ENCODE measurements at places on chromosomes 11 and 22.

GRCh38 chr11:119982517-119983239 is 155.2 kb downstream of the TRIM29 start:
- DNase-seq, result no peak
- H3K27me3 ChIP-seq, result peaks cover 9% of the 10 kb centered on the region
- no peak overlapping the region for H3K27ac ChIP-seq
- H3K4me1 ChIP-seq, result no peaks in the 10 kb centered on the region

DNA sequence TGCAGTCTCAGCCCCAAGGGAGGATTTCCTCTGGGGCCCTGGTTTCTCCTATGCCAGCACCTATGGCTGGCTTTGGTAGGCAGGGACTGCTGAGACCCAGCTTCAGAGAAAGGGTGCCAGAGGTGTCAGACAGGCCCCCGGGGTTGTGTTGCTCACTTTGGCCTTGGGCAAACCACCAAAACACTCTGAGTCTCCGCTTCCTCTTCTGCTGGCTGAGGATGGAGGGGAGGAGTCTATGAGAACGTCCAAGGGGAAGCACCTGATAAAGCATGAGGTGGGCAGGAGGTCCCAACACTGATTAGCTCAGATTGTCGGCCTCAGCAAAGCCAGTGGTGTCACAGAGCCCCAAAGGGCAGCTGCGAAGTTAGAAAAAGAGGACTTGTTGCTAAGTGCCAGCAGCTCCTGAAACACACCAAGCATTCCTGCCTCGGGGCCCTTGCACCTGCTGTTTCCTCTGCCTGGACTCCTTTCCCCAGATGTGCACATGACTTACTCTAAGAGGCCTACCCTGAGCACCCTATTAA is 10.5 kb downstream of the SMTNL1 start:
- H3K4me3 ChIP-seq, result no peak overlapping the region
- DNase-seq, result no peak
- peaks cover 2% of the 10 kb centered on the region for H3K4me1 ChIP-seq
- H3K27me3 ChIP-seq, result no peaks in the 10 kb centered on the region

- no peaks in the 10 kb centered on the region for H3K27me3 ChIP-seq
- DNase-seq, result peak; percentile 2
- H3K36me3 ChIP-seq, result peaks cover 31% of the 10 kb centered on the region
- no peaks in the 10 kb centered on the region for H3K4me1 ChIP-seq
- no peak overlapping the region for H3K4me3 ChIP-seq
Observed at GRCh38 chr11:6586434-6587359, 16.7 kb downstream of the RRP8 start.

DNA sequence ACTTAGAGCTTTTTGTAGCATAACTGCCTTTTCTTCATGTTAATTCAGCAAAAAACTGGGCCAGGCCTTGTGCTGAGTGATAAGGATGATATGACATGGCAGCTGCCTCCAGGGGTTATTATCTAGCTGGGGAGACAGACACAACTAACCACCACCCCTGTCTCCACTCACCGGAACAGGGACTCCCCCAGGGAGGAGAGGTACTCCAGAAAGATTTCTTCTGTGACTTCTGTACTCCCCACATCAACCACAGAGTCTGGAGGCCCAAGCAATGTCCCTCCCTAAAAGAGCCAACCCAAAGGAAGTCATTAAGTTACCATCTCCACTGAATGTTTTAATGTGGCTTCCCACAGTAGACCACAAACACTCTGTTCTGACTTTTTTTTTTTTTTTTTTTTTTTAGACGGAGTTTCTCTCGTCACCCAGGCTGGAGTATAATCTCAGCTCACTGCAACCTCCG is 14.3 kb upstream of the PMM1 start:
- DNase-seq, result peak; percentile 82
- H3K4me3 ChIP-seq, result peak overlapping the region; percentile 16
- H3K4me1 ChIP-seq, result peaks cover 28% of the 10 kb centered on the region
- peaks cover 71% of the 10 kb centered on the region for H3K36me3 ChIP-seq

DNA sequence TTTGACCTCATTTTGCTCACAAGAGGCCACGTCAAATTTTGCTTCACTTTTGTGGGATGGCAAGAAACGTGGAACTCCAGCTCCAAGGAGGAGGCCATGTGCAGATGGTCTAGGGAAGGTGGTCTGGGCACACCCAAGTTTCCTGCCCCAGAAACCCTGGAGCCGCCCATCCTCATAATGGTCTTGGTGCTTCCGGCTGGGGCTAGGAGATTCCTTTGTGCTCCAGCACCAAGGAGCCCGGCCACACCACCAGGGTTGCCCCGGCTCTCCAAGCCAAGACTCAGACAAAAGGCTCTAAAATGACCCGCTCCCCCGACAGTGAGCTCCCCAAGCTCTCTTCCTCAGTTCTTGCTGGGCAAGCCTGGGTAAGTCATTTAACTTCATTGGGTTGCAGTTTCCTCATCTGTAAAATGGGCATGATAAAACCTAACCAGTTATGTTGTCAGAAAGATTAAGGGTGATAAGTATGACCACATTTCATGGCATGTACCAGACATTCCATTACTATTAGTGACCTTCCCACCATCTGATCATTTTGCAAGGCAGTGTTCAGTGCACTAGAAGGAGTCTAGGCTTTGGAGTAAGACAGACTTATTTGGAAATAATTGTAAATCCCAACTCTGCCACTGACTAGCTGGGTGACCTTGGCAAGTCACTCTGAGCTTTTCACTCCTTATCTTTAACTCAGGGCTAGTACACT is 23.3 kb downstream of the DKK3 start:
- H3K27me3 ChIP-seq, result peaks cover 3% of the 10 kb centered on the region
- no peak overlapping the region for H3K4me3 ChIP-seq
- no peaks in the 10 kb centered on the region for H3K36me3 ChIP-seq
- peaks cover 2% of the 10 kb centered on the region for H3K4me1 ChIP-seq

DNA sequence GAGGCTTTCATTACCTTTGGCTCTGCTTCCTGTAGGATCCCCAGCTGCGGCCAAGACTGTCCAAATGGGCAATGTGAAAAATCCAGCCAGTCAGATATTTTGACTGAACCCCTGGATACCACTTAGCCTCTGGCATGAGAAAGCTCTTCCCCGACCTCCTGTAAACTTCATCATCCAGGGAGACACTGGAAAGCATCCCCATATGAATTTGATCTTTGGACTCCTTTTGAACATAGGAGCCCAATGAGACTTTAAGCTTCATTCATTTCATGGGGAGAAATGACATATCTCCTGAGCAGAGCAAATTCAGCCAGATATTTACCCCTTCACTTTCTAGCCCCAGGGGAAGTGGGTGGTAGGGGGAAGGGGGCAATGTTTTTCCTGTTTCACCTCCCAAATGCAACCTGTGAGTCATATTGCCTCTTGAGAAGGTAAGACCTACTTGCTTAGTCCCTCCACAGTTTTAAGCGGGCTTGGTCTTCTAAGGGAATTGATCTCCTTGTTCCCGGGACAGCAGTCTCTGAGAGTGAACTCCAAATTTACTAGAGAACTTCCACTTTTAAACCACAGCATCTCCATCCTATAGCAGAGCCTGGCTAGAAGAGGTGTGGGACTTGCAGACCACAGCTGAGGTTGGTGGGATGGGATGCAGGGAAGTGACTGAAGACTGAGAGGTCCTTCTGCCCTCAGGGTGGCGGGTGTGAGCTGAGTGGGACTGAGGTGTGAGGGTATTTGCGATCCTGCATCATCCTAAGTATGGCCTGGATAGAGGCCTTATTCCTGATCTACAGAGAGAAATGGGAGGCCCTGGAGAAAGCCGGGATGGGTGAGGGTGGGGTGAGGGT is 20.3 kb upstream of the POU2AF1 start:
- no peak overlapping the region for H3K27ac ChIP-seq
- H3K4me1 ChIP-seq, result peaks cover 8% of the 10 kb centered on the region
- no peaks in the 10 kb centered on the region for H3K27me3 ChIP-seq
- DNase-seq, result no peak

GRCh38 chr11:70421123-70421522 is 22.8 kb downstream of the CTTN start:
- H3K27ac ChIP-seq, result no peak overlapping the region
- peaks cover 2% of the 10 kb centered on the region for H3K4me1 ChIP-seq
- DNase-seq, result no peak
- no peaks in the 10 kb centered on the region for H3K27me3 ChIP-seq

GRCh38 chr22:39618996-39619530 is 48.5 kb downstream of the CACNA1I start:
- H3K36me3 ChIP-seq, result no peaks in the 10 kb centered on the region
- H3K4me3 ChIP-seq, result no peak overlapping the region
- peaks cover 6% of the 10 kb centered on the region for H3K4me1 ChIP-seq
- H3K27me3 ChIP-seq, result peaks cover 10% of the 10 kb centered on the region

- H3K27ac ChIP-seq, result no peak overlapping the region
- no peak for DNase-seq
- no peaks in the 10 kb centered on the region for H3K4me1 ChIP-seq
- no peaks in the 10 kb centered on the region for H3K27me3 ChIP-seq
Observed at GRCh38 chr11:64131683-64132190, 34.2 kb downstream of the MACROD1 start.

DNA sequence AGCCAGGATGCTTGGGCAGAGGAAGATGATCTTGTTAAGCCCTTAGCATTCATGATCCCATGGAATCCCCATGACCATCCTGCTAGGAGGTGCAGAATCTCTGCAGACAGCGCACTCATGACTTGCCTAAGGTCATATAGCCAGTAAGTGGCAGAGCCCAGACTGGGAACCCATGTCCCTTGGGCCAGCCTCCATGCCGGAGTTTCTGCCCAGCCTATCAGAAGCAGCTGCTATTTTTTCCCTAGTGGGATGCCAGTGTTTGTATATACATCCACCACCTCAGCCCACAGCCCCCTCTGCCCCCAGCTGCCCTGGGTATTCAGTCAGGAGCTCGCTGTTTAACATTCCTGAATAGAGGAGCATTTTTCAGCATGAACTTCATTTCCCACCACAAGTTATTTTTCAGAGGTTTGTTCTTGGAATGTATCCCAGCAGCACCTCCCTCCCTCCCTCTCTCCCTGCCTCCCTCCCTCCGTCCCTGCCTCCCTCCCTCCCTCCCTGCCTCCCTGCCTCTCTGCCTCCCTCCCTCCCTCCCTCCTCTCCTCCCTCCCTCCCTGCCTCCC is 34.4 kb upstream of the SUSD2 start:
- no peaks in the 10 kb centered on the region for H3K27me3 ChIP-seq
- H3K36me3 ChIP-seq, result peaks cover 6% of the 10 kb centered on the region
- no peak overlapping the region for H3K27ac ChIP-seq
- DNase-seq, result no peak
- H3K4me3 ChIP-seq, result no peak overlapping the region

- no peaks in the 10 kb centered on the region for H3K27me3 ChIP-seq
- DNase-seq, result no peak
- H3K4me1 ChIP-seq, result peaks cover 6% of the 10 kb centered on the region
- peaks cover 4% of the 10 kb centered on the region for H3K36me3 ChIP-seq
- H3K27ac ChIP-seq, result no peak overlapping the region
Observed at GRCh38 chr11:1260620-1261019, 37.8 kb downstream of the MUC5B start.

DNA sequence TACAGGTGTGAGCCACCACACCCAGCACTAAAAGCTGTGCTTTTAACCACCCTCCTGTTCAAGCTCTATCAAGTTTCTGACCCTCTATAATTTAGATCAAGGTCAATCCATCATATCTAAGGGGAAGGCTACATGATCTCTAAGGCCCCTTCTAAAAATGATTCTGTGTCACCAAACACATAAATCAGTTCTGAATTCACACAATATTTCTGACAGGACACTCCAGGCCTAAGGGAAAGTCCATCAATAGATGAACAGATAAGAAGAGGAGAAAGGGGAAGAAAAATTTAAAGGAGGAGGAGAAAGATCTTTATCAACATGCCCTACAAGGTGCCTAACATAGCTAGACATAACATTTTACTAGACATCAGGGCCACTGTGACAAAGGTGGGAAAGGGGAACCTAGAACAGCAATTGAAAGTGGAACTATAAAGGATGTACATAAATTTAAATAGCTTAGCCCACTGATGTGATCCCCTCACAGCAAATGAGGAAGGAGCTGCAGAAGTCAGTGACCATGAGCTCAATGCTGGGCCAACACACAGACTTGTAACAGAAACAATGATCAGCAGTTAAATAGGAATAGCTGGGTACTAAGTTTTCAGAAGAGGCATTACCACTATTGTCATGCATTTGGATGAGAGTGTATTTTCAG is 4.7 kb downstream of the PRCP start:
- peaks cover 24% of the 10 kb centered on the region for H3K4me1 ChIP-seq
- DNase-seq, result no peak
- no peak overlapping the region for H3K4me3 ChIP-seq
- H3K27me3 ChIP-seq, result no peaks in the 10 kb centered on the region
- H3K36me3 ChIP-seq, result no peaks in the 10 kb centered on the region

DNA sequence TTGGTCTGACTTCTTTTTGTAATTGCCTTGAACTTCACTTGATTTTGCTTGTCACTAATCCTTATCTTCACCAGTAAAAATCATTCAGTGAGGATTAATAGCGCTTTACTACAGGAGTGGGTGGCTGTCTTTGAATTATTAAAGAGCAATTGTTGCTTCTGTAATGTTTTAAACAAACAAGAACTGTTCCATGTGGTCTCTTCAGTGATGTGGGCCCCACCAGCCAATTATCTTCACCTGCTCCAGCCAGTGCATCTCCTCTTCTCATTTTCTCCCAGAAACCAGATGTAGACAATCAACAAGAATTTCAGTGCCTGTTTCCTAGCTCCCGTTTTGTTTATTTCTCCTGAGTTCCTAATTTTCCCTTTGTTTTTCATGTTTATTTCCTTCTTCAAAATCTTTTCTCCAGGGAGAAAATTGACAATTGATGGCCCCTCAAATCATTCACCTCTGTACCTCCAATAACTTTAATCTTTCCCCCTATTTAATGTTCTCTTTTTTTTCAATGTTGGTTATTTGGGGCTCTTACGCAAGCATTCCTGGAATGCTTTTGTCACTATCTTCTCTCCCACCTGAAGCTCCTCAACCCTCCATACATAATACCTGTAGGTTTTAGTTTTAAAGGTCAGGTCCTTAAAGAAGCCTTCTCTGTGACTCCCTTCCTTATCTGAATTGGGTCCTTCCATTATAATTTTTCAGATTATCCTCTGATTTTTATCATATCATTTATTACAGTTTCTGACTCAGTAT is 115.1 kb downstream of the ARFGAP2 start:
- H3K4me1 ChIP-seq, result peaks cover 4% of the 10 kb centered on the region
- H3K27ac ChIP-seq, result no peak overlapping the region
- no peaks in the 10 kb centered on the region for H3K27me3 ChIP-seq
- DNase-seq, result no peak

Data from T-helper 2 cell treated with Interferon-gamma antibody and Interleukin-4, amounts not matched to agents 5 μg/mL and 100 μg/mL, for 36 hours (primary cell).